ENCODE measurements at places on chromosomes 1 and 21. TPM values are rescaled to one million over a fixed set of nuclear protein-coding genes. Genes with fewer than 3 reads are reported as not detected.

SLC35F3 gene
- total RNA-seq, result not detected

FNDC10 gene
- total RNA-seq, result 1.4 TPM

NPR1 gene
- 0.37 TPM for total RNA-seq

PLA2G2F gene
- not detected for total RNA-seq

TSNAX gene
- total RNA-seq, result 41.4 TPM

ERRFI1 gene
- total RNA-seq, result 1.5 TPM

PTCH2 gene
- total RNA-seq, result 0.90 TPM

GCSAML gene
- not detected for total RNA-seq

TMEM50A gene
- total RNA-seq, result 62.6 TPM

AHCTF1 gene
- 43.1 TPM for total RNA-seq

CD2 gene
- total RNA-seq, result 0.74 TPM

ARHGEF16 gene
- total RNA-seq, result not detected

LYPD8 gene
- not detected for total RNA-seq

CYP4A11 gene
- not detected for total RNA-seq

CHRNB2 gene
- total RNA-seq, result not detected

TCHHL1 gene
- not detected for total RNA-seq

FCRL1 gene
- total RNA-seq, result 306 TPM

UCHL5 gene
- 32.9 TPM for total RNA-seq

A3GALT2 gene
- not detected for total RNA-seq

OR2L5 gene
- not detected for total RNA-seq

CNR2 gene
- 45.6 TPM for total RNA-seq

OPTC gene
- not detected for total RNA-seq

MYOC gene
- not detected for total RNA-seq

CCDC190 gene
- not detected for total RNA-seq

PADI2 gene
- total RNA-seq, result 14.2 TPM

All from B cell (primary cell).